Memory B cell (primary cell): ENCODE measurements at places on chromosomes 11 and 22.

DNA sequence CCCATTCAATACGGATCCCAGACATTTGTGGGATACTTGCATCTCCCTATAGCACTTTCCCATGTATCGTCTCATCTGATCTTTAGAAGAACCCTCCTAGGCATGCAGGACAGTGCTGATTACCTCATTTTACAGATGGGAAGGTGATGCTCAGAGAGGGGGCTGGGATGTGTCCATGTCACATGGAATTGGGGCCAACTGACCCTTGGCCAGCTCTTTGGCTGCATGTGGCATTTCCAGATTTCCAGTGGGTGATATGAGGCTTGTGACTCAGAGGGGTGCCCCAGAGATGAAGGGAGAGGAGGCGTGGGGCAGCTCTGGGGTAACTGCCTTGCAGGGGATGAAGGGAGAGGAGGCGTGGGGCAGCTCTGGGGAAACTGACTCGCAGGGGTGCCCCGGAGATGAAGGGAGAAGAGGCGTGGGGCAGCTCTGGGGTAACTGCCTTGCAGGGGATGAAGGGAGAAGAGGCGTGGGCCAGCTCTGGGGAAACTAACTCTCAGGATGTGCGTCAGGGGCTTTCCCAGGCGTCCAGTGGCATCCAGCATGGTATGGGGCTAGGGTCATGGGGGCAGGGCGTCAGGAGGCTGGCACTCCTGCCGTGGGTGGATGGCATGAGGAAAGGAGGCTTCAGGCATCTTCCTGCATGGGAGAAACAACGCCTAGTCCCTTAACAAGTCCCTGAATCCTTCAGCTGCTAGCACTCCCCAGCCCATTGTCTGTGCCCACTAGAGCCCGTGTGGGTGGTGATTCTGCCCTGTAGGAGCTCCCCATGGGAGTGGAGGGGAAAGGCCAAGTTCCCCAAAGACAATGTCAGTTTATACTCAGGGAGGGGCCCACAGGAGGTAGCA, 11.9 kb upstream of the CERK start:
- no peak for DNase-seq

GRCh38 chr11:93589347-93589746, 46.2 kb upstream of the SMCO4 start:
- no peak for DNase-seq

- no peak for DNase-seq
Observed at GRCh38 chr11:75793966-75794365, 21.0 kb upstream of the UVRAG start.

GRCh38 chr22:23079240-23079768, 9.0 kb downstream of the GNAZ start:
- DNase-seq, result no peak

- DNase-seq, result no peak
Observed at GRCh38 chr11:102807921-102808320, 10.0 kb upstream of the MMP1 start.

DNA sequence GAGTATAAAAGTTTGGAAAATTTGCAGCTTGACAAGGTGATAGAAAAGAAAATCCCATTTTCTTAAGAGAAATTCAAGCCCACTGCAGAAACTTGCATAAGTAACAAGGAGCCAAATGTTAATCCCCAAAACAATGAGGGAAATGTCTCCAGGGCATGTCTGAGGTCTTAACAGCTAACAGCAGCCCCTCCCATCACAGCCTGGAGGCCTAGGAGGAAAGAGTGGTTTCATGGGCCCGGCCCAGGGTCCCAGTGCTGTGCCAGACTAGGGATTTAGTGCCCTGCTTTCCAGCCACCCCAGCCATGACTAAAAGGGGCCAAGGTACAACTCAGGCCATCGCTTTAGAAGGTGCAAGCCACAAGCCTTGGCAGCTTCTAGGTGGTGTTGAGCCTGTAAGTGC, 123.7 kb upstream of the TRPC6 start:
- DNase-seq, result no peak

DNA sequence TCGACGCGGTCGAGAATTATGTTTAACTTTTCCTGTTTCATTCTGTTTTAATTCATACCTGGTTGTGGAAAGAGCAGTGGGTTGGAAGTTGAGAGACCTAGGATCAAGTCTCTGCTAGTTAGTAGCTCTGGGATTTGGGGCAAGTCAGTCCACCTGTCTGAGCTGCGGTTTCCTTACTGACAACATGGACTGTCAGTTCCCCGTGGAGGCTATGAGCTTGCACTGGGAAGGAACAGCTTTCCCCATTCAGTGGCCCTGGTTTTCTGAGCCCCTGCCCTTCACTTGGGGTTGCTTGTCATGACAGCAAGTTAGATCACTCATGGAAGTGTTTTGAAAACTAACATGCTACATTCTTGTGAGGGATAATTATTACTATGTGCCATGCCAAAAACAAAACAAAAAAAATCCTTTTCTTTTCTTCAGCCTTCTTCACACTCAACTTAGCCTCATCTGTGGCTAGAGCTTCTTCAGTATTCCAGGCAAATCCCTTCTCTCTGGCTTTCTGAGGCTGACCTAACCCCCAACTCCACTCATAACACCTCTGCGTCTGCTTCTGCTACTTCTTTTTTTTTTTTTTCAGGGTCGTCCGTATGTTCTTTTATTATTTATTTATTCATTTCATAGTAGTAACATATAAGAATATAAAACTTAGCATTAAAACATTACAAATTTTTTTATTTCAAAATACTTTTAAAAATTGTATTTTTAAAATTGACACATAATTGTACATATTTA, 43.0 kb upstream of the ZBED5 start:
- DNase-seq, result no peak

DNA sequence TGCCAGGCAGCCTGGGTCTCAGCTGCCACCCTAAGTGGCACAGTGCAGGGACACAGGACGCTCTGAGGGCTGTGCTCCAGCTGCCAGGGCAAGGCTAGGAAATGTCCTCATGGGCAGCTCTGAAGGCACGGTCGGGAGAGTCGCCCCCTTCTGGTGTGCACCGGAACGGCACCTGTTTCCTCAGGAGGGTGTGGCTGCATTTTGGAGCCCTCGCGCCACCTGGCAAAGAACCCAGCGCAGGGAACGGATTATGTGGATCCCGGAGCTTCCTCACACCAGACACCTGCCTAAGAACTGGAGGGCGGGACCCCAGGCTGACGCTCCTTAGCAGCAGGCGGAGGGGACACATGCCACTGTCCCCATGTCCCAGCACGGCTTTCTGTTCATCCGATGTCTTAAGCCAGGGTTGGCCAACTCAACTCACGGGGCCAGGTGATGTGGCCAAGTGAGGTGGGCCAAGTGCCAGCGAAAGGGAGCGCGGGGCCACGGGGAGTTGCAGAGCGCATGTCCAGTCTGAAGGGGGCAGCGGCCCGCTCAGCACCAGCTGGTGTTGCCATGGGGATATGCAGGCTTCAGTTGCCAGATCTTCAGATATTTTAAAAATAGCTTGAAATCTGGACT, 5.1 kb upstream of the SLC22A8 start:
- DNase-seq, result no peak

DNA sequence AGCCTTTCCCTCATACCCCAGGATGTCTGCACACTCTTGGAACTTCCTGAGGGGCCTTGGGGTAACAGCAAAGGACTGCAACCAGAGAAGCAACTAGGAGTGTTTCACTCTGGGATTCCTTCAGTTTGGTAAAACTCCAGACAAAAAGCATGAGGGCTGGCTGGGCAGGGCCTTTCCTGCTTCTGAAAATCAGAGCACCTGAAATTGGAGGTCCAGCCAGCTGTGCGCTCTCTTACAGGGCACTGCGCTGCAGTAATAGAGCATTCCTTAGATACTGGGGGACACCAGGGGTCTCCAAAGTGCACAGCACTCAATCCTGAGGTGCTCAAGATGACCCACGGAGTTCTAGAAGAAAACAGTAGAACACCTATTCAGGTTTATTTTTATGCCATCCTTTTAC, 49.7 kb downstream of the PLEKHA7 start:
- DNase-seq, result no peak
